ENCODE measurements at places on chromosomes 3 and 15.

- DNase-seq: no peak
Observed at GRCh38 chr3:128679338-128679737, 28.7 kb upstream of the RPN1 start.

DNA sequence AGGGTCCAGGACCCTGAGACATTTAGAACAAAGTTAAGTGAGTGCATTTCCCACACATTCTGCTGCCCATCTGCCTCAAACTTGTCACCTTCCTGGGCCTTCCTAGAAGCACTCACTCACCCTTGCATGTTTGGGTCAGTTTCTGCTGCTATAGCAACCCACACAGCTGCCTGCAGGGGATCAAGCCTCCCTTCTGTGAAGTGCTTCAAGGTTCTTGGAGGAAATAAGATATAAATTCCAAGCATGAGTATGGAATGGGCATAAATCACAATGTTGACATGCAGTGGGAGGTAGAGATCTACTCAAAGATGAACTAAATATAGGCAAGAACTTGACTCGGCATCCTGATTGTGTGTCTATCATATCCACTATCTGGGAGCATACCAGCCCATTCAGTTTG lies 140.4 kb downstream of the SLC9A9 start:
- DNase-seq: no peak

- no peak for DNase-seq
Observed at GRCh38 chr3:120028271-120029047, 65.8 kb downstream of the GSK3B start.

DNA sequence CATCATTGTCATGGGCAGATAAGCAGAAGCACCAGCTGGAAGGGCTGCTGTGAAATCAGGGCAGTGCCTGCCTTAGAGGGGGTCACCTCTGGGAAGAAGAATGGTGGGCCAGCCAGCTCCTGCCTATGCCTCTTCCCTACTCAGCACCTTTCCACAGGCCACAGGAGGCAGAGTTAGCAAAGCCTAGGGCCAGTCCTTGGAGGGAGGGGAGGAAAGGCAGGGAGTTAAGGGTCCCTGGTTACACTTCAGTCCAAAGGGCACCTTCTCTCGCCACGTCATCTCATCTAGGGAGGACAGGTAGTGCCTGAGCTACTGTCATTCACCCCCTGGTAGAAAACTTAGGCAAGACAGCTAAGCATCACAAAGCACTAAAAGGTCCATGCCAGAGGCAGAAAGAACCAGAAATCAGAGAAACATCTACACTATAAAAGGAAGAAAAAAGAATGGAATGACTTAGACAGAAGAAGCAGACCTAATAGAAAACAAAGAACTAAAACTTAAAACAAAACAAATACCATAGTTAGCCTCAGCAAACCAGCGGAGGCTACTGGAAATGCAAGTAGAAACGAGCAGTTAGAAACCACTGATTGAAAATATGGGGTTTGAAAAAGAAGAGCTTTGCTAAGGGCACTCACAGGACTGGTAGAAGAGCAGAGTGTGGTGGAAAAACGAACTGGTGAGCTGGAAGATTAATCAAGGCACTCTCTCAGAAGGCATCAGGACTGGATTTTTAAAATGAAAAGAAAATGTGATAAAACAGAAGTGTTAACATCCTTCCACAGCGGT lies 84.2 kb downstream of the OSBPL10 start:
- no peak for DNase-seq

DNA sequence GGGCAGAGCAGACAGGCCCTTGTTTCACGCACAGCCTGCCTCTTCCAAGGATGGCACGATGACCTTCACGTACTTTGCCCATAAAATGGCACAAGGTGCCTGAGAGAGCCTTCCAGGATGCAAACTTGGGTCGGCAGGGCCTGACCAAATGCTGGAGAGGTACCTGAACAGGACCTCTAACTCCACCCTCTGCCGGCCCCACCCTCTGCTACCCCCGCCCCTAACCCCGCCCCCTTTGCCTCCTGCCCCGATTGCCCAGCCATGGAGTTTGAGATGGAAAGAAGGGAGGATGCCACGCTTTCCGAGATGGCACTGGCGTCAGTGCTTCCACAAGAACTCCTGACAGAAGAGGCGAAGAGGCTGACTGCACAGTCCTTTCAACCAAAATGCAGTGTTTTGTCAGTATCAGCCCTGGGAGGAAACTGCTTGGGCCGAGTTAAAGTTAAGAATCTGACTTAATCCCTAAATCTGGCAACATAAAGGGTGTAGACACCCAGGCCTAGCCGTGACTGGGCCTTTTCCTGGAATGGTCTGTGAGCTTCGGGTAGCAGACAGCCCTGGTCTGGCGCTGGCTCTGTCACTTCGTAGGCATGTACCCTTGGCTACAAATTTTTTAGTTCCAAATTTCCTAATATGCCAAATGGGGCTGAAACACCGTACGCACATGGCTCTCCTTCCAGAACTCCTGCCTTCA lies 230.3 kb upstream of the RGMA start:
- no peak for DNase-seq

- DNase-seq: no peak
Observed at GRCh38 chr3:190333961-190334360, 11.7 kb upstream of the CLDN1 start.

DNA sequence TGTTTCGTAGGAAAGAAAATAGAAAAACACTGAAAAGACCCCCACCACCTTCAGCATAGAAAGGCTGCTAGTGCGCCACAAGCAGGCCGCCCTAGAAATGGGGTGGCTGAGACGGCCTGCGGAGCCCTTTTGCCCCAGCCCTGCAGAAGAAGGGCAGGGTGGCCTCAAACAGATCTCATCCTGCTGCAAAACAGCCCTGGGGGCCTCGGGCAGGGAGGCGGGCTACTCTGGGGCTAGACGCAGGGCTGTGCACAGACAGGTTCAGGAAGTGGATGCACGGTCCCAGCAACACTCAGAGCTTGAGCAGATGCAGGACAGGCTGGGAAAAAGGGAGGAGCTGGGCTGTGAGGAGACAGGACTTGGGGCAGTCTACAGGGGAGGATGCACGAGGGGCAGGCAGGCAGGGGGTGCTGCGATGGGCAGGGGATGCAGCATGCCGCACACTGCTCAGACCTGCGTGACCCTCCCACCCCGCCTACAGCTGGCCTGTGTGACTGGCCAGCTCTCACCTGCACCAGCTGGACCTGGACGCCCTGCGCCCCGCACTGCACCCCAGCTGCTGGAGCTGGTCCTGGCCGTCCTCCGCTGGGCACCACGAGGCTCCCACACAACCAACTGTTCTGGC lies 34.3 kb downstream of the ZXDC start:
- no peak for DNase-seq
